Suppressor macrophage treated with lipopolysaccharide for 4 hours (primary cell): ENCODE measurements at places on chromosomes 7 and 10.

GRCh38 chr10:129621693-129622092 lies 154.7 kb downstream of the MGMT start:
- DNase-seq = no peak

GRCh38 chr10:78657163-78657861 lies 411.5 kb upstream of the ZMIZ1 start:
- DNase-seq = peak; percentile 87

- DNase-seq = no peak
These were observed 285.6 kb downstream of the PRPF18 start for GRCh38 chr10:13872411-13872810.

DNA sequence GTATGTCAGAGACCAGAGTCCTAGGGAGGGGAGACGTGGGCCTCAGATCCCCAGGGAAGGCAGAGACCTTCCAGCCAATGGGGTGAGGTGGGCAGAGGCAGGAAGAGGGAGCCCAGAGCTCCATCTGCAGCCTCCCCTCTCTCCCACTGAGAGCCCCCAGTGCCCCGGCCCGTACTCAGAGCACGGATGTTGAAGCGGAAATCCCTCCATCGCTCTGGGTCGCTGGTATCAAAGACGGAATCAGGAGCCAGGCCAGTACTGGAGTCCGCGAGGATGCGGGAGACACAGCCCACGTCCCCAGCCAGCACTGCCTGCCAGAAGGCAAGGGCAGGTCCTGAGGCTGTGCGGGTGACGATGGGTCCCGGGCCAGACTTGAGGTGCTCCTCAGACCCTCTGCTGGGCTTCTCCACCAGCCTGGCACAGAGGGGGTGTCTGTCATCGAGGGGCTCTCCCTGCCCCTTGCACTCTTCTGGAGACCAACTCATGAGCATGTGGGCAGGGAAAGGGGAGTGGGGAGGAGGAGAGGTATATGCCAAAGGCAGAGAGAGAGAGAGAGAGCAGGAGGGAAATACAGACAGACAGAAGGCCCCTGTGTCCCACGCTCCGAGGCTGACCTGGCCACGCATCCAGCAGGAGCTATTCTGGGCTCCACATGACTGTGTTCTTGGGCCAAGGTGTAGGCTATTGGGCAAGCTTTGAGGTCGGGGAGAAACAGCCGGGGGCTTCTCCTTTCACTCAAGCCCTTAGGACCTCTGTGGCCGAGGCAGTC lies at the start of gene ASB10:
Gene ASB10 (minus strand): TSS at position 611 of the 769 bp plus-strand sequence. CDS start 120 bp downstream, at position 491.
- no peak for DNase-seq

DNA sequence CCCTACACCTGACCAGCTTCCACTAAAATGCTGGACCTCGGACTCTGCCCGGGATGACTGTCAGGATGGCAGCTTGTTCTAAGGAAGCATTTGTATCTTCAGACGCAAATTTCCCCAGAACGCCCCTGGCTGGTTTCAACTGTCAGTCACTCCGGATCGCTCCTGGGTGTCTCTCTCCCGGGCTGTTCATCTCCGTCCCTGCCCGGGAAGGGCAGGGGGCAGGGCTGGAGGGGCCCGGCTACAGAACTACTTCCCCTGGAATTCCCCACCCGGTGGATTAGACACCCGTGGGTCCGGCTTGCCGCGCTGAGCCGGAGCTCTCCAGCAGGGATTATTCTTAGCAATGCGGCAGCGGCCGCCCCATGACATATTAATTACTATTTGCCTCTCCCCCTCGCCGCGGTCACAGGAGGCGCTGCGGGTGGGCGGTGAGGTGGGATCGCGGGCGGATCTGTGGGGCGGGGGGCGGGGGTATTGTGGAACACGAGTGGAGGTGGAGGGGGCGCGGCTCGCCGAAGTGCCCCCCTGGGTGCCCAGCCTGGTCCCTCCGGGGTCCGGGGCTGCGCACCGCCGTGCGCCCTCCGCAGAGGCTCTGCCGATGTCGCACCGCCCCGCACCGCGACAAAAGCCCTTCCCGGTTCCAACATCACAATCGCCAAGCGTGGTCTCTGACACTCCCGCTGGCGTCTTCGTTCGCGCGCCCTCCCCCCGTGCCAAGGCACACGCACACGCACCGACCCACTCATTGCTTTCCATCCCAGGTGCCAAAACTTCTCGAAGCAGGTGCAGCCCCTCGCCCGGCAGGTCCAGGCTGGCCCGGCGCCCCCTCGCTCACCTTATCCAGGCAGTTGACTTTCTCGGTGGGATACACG lies 276.1 kb upstream of the NEBL start:
- DNase-seq = no peak

DNA sequence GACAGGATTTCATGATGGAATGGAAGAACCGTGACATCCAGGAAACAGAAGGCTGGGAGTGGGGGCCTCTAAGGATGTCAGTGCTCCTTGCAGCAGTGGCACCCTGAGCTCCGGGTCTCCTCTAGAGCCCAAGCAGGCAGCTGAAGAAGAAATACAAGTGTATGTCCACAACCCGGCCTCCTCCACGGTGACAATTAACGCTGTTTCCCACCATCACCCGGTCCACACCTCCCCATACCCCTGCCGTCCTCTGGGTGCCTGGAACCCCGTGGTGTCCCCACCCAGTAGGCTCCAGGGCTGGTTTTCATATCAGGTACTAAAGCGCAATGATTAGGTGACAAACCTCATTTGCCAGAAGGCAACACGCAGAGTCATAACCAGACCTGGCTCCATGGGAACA lies 30.3 kb downstream of the GRID1 start:
- no peak for DNase-seq

DNA sequence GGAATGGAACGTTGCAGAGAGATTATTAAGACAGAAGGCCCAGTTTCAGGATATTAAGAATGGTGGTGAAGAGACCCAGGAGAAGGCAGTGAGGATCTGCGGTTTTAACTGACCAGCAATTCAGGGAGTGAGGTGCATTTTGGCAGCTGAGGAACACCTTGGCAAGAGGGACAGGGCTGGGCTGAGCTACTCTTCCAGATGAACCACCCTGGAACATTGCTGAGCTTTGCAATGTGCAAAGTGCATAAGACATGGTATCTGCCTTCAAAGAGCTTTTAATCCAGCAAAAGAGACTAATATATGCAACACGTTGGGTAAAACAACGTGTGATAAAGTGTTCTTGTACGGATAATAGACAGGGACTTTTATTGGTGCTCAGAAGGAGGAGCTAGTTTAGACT lies 181.0 kb upstream of the AGK start:
- no peak for DNase-seq

DNA sequence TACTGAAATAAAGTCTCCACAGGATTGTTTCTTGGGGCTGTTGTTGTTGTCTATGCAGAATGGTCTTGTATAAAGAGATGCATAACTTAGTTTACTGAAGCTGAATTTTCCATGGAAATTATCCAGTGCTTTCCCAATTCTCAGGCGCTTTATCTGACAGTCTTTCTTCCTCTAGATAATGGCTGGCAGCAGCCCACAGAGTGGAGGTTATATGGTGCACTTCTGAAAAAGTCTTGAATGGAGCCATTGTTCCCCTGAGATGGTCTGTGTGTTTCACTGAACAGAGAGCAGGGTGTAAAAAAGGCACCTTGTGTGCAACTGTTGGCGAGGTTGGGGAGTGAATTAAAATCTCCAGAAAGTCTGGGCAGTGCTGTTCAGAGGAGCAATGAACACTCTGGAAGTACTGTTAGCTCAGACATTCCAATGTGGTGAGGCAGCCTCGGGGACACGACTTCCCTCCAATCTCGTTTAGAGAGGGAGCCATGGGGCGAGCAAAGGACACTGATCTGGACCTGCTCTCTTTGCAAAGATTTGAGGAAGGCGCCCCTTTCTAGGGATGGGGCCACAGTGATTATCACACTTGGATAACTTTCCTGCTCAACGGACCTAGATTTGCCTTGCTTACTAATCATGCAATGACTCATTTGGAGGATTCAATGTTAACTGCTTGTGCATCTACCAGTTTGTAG lies 2.0 kb upstream of the PLCE1 start:
- no peak for DNase-seq

DNA sequence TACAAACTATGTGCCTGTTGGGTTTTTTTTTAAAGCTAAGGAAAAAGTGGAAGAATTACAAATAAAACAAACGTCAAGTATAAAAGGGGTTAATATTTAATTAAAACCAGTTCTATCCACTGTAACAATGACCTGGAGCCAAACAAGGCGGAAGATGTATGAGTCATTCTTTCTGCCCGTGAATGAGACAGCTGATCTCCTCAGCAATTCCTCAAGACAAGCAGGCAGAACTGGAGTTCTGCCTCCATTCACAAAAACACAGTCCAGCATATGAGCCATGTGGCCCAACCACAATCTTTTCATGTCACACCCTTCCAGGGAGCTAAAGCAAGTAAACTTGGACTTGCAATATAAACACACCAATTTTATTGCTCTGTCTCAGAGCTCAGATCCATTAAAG lies 8.4 kb downstream of the ETV1 start:
- DNase-seq = peak; percentile 3

GRCh38 chr7:2687881-2688318 lies at the start of gene AMZ1:
Gene AMZ1 (plus strand): TSS chr7:2688202. CDS start chr7:2700452, 12,250 bp downstream.
- DNase-seq = peak; percentile 43
